ENCODE measurements at places on chromosomes 3 and 15. TPM values are rescaled to one million over a fixed set of nuclear protein-coding genes. Genes with fewer than 3 reads are reported as not detected.
A peak's percentile ranks its signal among the peaks of the same experiment; 100 is the strongest.

TM4SF18 gene
- 13.5 TPM for polyA plus RNA-seq

ZKSCAN7 gene
- 8.6 TPM for polyA plus RNA-seq

GP5 gene
- 0.25 TPM for polyA plus RNA-seq

ANKRD63 gene
- 0.15 TPM for polyA plus RNA-seq

ARHGEF26 gene
- polyA plus RNA-seq: 17.5 TPM

GRAMD2A gene
- 0.89 TPM for polyA plus RNA-seq

MYO5C gene
- 4.9 TPM for polyA plus RNA-seq

- H3K4me1 ChIP-seq: peaks cover 4% of the 10 kb centered on the region
- no peak for DNase-seq
- no peak overlapping the region for H3K27ac ChIP-seq
- no peaks in the 10 kb centered on the region for H3K36me3 ChIP-seq
Measured at GRCh38 chr15:66966256-66966655, 99.1 kb upstream of the SMAD3 start.

- no peaks in the 10 kb centered on the region for H3K36me3 ChIP-seq
- H3K27me3 ChIP-seq: no peaks in the 10 kb centered on the region
- H3K4me1 ChIP-seq: peaks cover 2% of the 10 kb centered on the region
- H3K4me3 ChIP-seq: no peak overlapping the region
- no peak overlapping the region for H3K27ac ChIP-seq
- DNase-seq: no peak
Measured at GRCh38 chr3:194888916-194889315, 203.2 kb downstream of the FAM43A start.

DNA sequence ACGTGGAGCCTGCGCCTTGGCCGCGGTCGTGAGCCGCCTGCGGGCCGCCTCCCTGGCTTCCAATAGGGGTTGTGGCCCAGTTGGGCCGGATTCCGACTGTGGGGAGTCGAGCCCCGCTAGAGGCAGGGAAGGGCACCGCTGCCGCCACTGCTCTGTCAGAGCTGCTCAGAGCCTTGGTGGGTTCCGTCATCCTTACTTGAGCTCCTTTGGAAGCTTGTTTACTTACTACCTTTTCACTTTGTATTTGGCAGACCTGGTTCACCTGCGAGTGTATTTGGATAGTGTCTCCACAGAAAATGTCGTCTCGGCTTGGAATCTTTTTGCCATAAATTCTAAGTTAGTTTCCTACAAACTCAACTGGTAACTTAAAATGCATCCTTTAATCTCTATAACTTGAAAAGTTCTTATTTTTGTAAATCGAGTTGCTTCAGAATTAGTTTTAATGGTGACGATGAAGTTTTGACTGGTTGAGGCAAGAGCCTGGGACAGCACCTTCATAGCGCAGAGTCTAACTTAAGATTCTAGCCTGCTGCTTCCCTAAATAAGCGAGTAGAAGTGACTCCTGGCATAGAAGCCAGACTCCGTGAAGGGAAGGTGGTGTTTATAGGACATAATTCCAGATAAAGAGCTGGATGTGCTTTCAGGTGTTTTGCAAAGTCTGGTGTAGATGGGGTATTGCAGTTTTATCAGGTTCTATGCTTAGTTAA is 800 bp downstream of the DAG1 start:
- peak; percentile 43 for DNase-seq
- peaks cover 2% of the 10 kb centered on the region for H3K36me3 ChIP-seq
- H3K27ac ChIP-seq: peak overlapping the region; percentile 93
- H3K27me3 ChIP-seq: no peaks in the 10 kb centered on the region

DNA sequence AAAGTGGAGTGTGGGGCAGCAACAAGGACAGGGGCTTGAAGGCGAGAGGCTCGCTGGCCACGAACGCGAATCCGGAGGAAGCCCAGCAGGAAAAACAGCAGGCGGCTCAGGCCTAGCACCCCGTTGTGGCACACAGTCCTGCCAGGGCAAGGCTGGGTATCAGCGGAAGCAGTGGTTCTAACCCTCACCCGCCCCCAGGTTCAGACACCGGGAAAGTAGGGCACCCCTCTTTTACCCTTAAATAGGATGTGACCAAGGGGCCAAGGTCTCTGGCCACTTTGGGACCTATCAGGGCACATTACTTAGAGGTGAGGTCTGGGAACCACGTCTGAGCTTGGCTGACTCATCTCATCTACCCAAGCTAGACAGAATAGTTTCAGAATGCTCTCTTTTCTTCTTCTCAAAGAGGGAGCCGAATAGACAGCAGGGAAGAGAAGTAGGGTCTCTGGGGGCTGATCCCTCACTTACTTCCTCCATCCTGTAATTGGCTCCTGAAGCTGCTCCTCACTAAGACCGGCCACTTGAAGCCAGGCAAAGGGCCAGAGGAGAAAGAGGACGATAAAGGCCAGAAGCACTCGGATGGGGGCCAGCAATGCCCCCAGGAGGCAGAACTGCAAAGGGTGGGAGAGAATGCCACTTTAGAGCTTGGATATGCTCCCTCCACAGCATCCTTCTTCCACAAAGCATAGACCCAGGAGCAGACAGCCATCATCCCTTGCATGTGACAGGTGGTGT is 1.7 kb downstream of the LPCAT4 start:
- peaks cover 16% of the 10 kb centered on the region for H3K4me1 ChIP-seq
- no peaks in the 10 kb centered on the region for H3K27me3 ChIP-seq
- no peak overlapping the region for H3K4me3 ChIP-seq
- no peak overlapping the region for H3K27ac ChIP-seq
- DNase-seq: peak; percentile 32

DNA sequence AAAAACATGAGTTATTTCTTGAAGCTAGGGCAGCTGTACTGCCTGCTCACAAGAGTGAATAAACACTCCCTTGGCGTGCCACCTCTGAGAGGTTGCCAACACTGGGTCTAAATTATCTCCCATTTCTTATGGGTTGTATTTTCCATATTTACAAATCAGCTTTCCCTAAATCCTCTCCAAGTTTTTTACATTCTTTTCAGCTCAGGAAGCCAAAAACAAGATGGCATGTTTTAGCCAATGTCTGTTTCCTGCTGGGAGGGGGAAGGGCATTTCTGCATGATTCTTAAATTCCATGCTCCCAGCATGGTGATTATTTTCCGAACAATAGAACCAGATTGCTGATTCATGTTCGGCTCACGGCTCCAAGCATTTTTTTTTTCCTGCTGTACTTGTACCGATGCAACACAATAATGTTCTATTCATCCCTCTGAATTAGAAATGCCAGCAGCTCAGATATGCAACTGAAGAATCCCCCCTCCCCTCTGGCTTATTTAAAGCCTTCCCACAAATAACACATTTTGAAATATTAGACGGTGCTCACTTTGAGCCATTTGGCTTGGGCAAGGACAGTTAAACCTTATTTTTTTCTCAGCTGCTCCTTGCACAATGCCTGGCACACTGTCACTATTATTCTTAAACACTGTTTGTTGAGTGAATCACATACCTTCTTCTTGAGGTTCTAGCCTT is 252.5 kb downstream of the THRB start:
- H3K27me3 ChIP-seq: no peaks in the 10 kb centered on the region
- H3K27ac ChIP-seq: no peak overlapping the region
- no peaks in the 10 kb centered on the region for H3K36me3 ChIP-seq

GRCh38 chr3:136819731-136820679 is 1.1 kb downstream of the SLC35G2 start:
- peaks cover 24% of the 10 kb centered on the region for H3K27me3 ChIP-seq
- peak overlapping the region; percentile 67 for H3K4me3 ChIP-seq
- H3K4me1 ChIP-seq: peaks cover 17% of the 10 kb centered on the region
- H3K27ac ChIP-seq: no peak overlapping the region
- DNase-seq: peak; percentile 63

- H3K4me3 ChIP-seq: no peak overlapping the region
- H3K27ac ChIP-seq: no peak overlapping the region
- DNase-seq: no peak
- H3K4me1 ChIP-seq: peaks cover 8% of the 10 kb centered on the region
- no peaks in the 10 kb centered on the region for H3K27me3 ChIP-seq
Measured at GRCh38 chr15:81407718-81408117, 33.7 kb upstream of the TMC3 start.

DNA sequence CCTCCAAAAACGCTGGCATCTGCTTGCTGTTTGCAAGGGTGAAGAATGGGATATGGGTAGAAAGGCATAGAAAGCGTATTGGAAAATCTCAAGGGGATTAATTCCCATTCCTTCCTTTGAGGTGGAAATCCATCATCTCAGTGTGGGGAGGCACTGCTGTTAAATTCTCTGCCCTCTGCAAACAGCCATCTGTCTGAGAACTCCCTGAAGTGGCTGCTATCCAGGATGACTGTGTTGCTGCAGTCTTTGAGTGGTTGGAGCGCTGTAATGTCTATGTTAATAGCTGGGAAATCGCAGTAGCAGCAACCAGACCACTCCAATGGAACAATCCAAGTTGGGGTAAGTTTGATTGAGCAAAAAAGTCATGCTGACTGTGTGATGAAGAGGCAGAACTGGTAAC is 625.9 kb downstream of the NLGN1 start:
- H3K27ac ChIP-seq: no peak overlapping the region
- peak; percentile 21 for DNase-seq
- no peaks in the 10 kb centered on the region for H3K27me3 ChIP-seq
- no peaks in the 10 kb centered on the region for H3K36me3 ChIP-seq
- H3K4me1 ChIP-seq: no peaks in the 10 kb centered on the region
- H3K4me3 ChIP-seq: no peak overlapping the region

DNA sequence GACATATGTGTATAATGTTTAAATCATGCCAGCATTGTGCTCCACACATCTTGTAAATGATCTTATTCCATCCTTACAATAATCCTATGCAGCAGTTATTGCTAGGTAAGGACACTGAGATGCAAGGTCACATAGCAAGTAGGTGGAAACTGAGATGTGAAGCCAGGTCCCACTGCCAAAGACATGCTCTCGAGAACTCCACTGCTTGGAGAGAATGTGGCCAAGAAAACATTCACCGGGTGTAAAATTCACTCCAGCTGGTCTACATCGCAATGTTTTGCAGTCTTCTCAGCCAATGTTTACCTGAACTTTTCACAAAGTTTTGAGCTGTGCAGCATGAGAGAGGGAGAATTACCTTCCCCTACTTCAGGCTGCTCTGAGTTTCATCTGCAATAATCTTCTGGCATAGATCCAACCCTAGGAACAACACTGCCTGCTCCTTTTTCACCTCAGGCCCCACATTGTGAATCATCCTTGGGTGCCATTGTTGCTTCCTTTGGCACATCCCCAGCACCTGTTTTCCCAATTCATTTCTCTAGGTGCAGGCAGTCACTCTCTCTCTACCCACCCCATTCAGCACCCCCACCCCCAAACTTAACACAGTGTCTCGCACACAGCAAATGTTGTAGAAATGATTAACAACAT is 53.5 kb upstream of the PRTG start:
- no peaks in the 10 kb centered on the region for H3K36me3 ChIP-seq
- H3K4me3 ChIP-seq: no peak overlapping the region
- no peaks in the 10 kb centered on the region for H3K27me3 ChIP-seq
- no peak for DNase-seq

DNA sequence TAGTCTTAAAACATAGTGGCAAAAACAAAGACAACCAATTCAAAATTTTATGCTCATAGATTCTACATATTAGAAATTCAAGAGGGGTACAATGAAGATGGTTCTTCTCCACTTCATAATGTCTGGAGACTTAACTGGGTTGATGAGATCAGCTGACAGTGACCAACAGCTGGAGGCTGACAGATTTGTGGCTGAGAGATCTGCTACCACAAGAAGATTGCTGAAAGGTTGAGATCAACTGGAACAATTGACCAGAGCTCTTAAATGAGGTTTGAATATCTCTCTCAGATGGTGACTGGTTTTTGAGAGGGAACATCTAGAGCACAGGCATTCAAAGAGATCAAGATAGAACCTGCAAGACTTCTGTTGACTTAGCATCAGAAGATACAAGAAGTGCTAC is 254.1 kb upstream of the ARPP21 start:
- no peaks in the 10 kb centered on the region for H3K36me3 ChIP-seq
- no peak overlapping the region for H3K4me3 ChIP-seq
- no peak overlapping the region for H3K27ac ChIP-seq
- DNase-seq: peak; percentile 6
- peaks cover 9% of the 10 kb centered on the region for H3K4me1 ChIP-seq

DNA sequence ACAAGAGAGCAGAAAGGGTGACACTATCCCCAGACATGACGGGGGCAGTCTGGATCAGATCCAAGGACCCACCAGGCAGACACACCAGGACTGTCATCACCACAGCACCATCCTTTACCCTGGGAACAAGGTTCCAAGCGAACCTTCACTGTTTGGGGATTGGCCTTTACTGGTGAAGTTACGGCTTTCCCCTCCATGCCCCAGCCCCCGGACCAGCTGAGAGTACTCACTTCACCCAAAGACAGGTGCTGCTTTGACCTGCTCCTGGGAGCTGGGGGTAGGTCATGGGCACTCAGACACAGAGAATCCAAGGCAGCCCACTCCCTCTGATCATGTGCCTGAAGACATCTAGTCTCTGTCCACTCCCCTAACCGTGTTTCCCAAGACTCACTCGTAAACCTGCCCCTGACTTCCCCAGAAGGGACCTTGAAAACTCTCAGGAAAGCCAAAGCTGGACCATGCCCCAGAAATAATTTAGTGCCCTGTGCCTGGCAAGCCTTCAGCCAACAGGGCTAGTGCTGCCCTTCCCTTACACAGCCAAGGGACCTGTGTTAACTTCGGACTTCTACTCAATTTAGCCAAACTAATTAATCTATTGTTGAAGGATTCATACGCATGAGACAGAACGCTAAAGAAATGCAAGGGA is 2.8 kb downstream of the RRP9 start:
- peaks cover 50% of the 10 kb centered on the region for H3K36me3 ChIP-seq
- no peak for DNase-seq
- no peak overlapping the region for H3K4me3 ChIP-seq
- H3K4me1 ChIP-seq: peaks cover 25% of the 10 kb centered on the region
- H3K27ac ChIP-seq: no peak overlapping the region
- no peaks in the 10 kb centered on the region for H3K27me3 ChIP-seq

DNA sequence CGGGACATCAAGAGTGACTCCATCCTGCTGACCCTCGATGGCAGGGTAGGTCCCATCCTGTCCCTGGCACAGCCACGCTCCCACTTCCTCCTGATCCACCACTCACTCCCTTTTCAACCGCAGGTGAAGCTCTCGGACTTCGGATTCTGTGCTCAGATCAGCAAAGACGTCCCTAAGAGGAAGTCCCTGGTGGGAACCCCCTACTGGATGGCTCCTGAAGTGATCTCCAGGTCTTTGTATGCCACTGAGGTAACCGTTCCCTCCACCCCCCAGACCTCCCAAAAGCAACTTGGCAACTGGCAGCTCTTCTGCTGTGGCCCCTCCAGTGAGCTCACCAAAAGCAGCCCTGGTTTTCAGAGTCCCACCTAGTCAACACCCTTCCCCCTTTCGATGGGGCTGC is 9.4 kb downstream of the ANKRD63 start:
- no peak overlapping the region for H3K4me3 ChIP-seq
- no peak overlapping the region for H3K27ac ChIP-seq
- H3K27me3 ChIP-seq: peaks cover 27% of the 10 kb centered on the region
- H3K4me1 ChIP-seq: peaks cover 11% of the 10 kb centered on the region
- DNase-seq: no peak

- no peak for DNase-seq
- no peaks in the 10 kb centered on the region for H3K4me1 ChIP-seq
- H3K4me3 ChIP-seq: no peak overlapping the region
- H3K27ac ChIP-seq: no peak overlapping the region
- peaks cover 15% of the 10 kb centered on the region for H3K36me3 ChIP-seq
Measured at GRCh38 chr3:142211034-142211433, 14.4 kb downstream of the GK5 start.

- DNase-seq: no peak
- peaks cover 7% of the 10 kb centered on the region for H3K27me3 ChIP-seq
- H3K27ac ChIP-seq: no peak overlapping the region
- no peaks in the 10 kb centered on the region for H3K36me3 ChIP-seq
Measured at GRCh38 chr3:142940472-142940871, 23.0 kb downstream of the PAQR9 start.

GRCh38 chr3:52682016-52682415 is 3.7 kb downstream of the PBRM1 start:
- DNase-seq: peak; percentile 43
- H3K4me3 ChIP-seq: no peak overlapping the region
- H3K27me3 ChIP-seq: no peaks in the 10 kb centered on the region
- no peak overlapping the region for H3K27ac ChIP-seq

All from muscle of leg (tissue), 16 donors.